Uterus (tissue), 4 donors: ENCODE measurements at places on chromosomes 1 and 21. TPM values are rescaled to one million over a fixed set of nuclear protein-coding genes. Genes with fewer than 3 reads are reported as not detected.

DNA sequence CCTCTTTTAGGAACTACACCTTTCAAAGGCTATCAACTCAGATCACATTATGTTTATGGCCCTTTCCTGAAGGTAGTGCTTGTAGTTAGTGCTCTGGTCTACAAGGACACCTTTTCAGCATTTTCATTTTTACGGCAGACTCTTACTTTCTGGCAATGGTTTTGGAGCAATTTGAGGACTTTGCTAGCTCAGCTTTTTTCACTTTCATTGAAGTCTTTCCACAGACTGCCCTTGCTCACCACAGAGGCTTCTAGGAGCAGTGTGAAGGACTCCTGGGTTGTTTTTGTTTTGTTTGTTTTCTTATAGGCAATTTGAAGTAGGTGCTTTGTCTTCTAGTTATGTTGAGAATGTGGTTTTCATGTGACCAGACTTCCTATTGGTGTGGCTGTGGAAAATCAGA is 43.1 kb downstream of the CD55 start:
- no peaks in the 10 kb centered on the region for H3K27me3 ChIP-seq
- no peak overlapping the region for H3K27ac ChIP-seq
- no peak for DNase-seq
- H3K4me3 ChIP-seq: no peak overlapping the region
- no peaks in the 10 kb centered on the region for H3K36me3 ChIP-seq
- no peaks in the 10 kb centered on the region for H3K4me1 ChIP-seq

- H3K4me1 ChIP-seq: peaks cover 6% of the 10 kb centered on the region
- H3K27ac ChIP-seq: no peak overlapping the region
- no peak for DNase-seq
- no peaks in the 10 kb centered on the region for H3K27me3 ChIP-seq
- no peak overlapping the region for H3K4me3 ChIP-seq
Observed at GRCh38 chr1:181126289-181126688, 37.8 kb downstream of the IER5 start.

GRCh38 chr1:109749221-109749620 is 8.4 kb upstream of the GSTM3 start:
- H3K4me1 ChIP-seq: no peaks in the 10 kb centered on the region
- H3K4me3 ChIP-seq: no peak overlapping the region
- H3K27ac ChIP-seq: no peak overlapping the region
- no peaks in the 10 kb centered on the region for H3K27me3 ChIP-seq

DNA sequence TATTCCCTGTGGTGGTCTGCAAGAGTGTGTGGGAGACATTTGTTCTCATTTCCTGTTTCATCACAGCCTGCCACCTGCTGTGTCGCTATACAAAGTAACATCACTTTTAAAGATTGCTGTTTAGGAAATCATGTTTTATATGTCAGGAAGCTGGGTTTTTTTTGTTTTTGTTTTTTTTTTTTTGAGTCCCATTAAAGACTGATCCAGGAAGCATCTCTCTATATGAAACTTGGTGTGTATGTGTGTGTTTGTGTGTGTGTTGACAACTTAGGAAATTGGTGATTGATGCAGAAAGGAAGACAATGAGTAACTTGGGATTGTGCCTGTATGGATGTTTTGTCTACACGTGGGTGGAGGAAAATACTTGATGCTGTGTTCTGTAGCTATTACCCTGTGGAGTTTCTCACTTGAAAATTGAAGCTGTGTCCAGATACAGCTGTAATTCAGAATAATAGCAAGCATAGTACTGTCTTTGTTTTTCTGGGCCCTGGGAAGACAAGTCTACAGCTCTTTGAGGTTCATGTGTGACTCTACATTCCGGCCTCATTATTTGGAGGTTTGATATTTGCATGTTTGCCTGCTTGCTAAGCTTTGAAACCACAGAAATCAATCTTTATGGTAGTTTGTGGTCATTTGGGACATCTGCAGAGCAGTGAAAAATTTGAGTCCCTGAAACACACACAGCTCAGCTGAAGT is 47.9 kb downstream of the LAMC1 start:
- H3K36me3 ChIP-seq: no peaks in the 10 kb centered on the region
- H3K4me1 ChIP-seq: no peaks in the 10 kb centered on the region
- no peak overlapping the region for H3K4me3 ChIP-seq
- no peak for DNase-seq
- H3K27ac ChIP-seq: peak overlapping the region; percentile 39

DNA sequence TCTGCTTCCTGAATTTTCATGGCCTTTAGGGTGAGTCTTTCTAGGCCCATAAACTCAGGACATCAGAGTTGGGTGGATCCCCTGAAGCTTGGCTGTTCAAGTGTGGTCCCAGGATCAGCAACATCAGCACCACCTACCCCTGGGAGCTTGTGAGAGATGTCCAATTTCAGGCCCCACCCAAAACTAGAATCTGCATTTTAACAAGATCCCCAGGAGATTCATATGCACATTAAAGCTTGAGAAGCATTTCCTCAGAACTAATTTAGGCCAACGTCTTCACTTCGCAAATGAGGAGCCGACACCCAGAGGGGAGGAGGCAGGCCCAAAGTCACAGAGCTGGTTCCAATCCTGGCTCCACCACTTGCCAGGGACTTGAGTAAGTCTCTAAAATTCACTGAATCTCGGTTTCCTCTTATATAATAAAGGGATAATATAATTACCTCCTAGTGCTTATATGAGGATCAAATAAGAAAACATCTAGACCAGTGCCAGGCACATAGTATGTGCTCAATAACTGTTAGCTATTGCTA is 10.3 kb upstream of the PHLDA3 start:
- no peaks in the 10 kb centered on the region for H3K36me3 ChIP-seq
- no peaks in the 10 kb centered on the region for H3K27me3 ChIP-seq
- peak overlapping the region; percentile 71 for H3K27ac ChIP-seq
- H3K4me1 ChIP-seq: peaks cover 6% of the 10 kb centered on the region

- H3K27me3 ChIP-seq: no peaks in the 10 kb centered on the region
- peak; percentile 62 for DNase-seq
- no peaks in the 10 kb centered on the region for H3K4me1 ChIP-seq
Observed at GRCh38 chr1:35883635-35884101, 659 bp downstream of the AGO1 start.

DNA sequence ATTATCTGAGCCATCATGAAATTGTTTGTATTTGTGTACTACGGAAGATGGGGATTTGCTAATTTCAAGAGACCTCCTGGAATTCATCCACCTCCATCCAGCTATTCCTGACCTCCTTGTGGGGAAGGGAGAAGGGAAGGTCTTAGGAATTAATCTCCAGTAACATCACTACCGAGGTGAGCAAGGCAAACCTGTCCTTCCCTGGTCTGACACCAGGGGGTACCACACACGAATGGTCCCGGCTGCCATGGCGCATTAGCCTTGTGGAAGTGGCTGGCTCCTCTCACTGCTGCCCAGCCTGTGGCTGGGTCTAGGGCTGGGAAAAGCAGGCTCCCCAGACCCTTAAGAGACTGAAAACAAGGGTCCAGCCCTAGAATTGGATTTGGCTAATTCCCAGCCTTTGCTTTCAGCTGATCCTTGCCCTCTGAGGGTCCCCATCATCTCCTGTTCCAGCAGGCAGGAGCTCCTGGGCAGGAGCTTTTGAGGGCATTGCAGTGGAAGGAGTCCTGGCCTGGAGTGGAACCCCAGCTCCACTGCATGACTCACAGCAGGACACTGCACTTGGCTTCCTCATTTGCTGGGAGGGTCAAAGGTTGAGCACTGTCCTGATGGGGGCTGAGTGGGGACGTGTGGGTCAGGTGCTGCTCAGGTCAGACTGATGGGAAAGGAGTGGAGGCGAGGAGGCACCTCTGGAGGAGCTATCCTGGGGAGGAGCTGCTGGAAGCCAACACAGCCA is 34.8 kb downstream of the RIMS3 start:
- H3K27me3 ChIP-seq: no peaks in the 10 kb centered on the region
- DNase-seq: no peak
- no peak overlapping the region for H3K27ac ChIP-seq
- no peaks in the 10 kb centered on the region for H3K36me3 ChIP-seq
- no peaks in the 10 kb centered on the region for H3K4me1 ChIP-seq
- H3K4me3 ChIP-seq: no peak overlapping the region

Gene NSL1
- total RNA-seq: 48.2 TPM

Gene ERO1B
- total RNA-seq: 26.2 TPM

Gene ECM1
- total RNA-seq: 12.4 TPM
